ENCODE measurements at places on chromosomes 12 and 14.

DNA sequence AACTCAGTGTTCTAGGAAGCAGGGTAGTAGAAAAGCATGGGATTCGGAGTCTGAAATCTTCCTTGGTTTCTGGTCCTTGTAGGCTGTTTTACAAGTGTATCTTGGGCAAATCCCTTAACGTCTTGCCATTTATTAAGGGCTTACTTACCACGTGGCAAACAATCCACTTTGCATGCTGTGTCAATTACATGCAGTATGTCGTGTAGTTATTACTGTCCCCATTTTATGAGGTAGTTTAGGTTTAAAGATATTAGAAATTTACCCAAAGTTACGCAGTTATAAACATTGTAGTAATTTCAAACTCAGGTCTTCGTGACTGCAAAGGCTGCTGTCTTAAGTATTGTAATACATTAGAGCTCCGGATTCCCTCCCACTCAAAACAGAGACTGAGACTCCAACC is 1.5 kb upstream of the NOVA1 start:
- DNase-seq: no peak

GRCh38 chr12:19772776-19773175 is 333.5 kb downstream of the AEBP2 start:
- no peak for DNase-seq

GRCh38 chr14:37991027-37991426 is 216.7 kb upstream of the SSTR1 start:
- no peak for DNase-seq

- DNase-seq: peak; percentile 5
Observed at GRCh38 chr14:106875503-106875902, 1349.1 kb downstream of the TMEM121 start.

DNA sequence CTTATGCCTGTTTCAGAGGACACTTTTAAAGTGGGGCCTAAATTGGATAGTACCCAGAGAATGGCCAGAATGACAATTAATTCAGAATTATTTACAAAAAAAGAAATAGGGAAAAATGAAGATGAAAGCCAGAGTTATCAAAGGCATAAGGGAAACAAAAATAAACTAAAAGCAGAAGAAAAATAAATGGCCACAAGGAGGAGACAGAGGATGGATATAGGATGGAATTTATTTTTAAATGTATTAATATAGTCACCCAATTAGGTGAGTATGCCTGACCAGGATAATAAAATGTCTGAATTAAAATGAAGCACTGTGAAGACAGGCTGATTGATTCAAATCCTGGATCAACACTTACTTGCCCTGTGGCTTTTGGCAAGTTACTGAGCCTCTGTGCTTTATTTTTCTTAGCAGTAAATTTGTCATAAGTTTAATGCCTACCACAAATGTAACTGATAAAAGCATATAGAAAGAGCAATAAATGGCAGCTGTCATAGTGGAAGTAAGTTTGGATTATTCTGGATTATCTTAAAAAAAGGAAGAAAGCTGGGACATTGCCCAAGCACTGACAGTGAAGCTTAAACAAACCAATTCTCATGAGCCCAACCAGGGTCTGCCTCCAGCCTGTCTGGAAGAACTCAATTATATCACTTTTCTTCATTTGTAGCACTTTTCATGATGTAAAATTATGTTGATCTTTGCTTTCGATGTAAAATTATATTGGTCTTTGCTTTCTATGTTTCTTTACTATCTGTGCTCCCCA is 3.5 kb downstream of the CLEC9A start:
- peak; percentile 3 for DNase-seq
